ENCODE measurements at places on chromosomes 7 and 10.
A peak's percentile ranks its signal among the peaks of the same experiment; 100 is the strongest.

DNA sequence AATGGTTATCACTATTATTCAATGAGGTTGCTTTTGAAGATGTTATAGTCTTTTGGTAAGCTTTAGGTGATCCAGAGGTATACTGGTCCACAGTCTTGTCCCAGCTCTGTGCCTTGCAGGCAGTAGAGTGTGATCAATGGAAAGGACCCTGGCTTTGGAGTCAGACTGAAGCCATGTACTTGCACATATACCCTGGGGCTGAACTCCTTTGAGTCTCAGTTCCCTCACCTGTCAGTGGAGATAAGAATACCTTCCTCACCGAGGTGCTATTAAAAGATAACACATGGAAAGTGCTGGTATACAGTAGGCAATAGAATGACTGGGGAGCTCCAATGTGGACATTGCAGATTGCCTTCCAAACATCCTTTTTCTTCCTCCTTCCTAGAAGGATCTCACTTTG, 16.0 kb upstream of the PDLIM1 start:
- no peak for DNase-seq

DNA sequence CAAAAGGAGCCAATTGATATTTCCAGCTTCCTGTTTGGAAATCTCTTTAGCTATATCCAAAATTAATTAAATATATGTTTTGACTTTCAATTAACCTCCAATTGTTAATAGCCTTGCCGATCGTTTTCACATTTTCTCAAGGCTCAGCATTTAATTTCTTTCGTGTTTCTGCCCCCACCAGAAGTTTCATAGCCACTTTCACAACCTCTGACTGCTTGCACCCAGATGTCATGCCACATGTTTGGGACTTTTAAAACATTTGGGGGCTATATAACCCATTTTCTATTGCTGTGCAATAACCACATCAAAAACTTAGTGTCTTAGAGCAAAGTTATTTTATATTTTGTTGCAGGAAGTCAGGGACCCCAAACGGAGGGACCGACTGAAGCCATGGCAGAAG, 510.6 kb upstream of the CNTNAP2 start:
- DNase-seq: no peak

DNA sequence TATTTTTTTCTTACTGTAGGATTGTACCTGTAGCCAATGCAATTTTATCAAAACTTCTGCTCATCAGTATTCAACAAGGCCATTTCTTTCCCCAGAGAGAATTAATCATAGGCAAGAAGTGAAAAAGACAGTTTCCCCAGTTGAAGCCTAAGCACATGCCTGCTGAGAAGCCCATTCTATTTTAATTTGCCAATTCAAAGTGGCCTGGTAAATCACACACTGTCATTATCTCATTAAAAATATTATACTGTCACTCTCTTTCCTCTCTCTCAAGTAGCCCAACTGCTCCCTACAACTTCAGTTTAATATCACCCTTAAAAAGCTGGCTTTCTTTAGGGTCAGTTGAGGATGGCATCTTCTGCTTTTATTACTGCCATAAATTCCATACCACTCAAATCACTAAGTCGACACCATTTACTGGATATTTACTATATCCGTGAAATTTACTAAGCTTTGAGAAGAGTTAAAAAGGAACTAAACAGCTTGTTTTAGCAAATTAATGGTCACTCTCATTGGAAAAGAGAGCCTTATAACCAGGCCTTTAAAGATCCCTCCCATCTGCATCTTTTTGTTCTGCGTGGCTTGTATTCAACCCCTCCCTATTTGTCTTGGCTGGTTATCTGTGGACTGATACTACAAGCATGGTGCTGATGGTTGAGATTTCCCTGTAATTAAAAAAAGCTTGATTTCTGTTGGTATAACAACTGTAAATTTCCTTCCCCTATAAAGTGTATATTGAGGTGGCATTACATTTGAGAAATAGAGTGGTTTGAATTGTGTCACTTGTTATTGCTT, 30.6 kb downstream of the COL28A1 start:
- no peak for DNase-seq

GRCh38 chr10:128062331-128062880, 63.8 kb downstream of the MKI67 start:
- no peak for DNase-seq

- DNase-seq: no peak
These were observed 340.8 kb upstream of the KLF6 start for GRCh38 chr10:4125776-4126175.

- no peak for DNase-seq
These were observed 20.5 kb downstream of the HABP2 start for GRCh38 chr10:113573368-113573767.

DNA sequence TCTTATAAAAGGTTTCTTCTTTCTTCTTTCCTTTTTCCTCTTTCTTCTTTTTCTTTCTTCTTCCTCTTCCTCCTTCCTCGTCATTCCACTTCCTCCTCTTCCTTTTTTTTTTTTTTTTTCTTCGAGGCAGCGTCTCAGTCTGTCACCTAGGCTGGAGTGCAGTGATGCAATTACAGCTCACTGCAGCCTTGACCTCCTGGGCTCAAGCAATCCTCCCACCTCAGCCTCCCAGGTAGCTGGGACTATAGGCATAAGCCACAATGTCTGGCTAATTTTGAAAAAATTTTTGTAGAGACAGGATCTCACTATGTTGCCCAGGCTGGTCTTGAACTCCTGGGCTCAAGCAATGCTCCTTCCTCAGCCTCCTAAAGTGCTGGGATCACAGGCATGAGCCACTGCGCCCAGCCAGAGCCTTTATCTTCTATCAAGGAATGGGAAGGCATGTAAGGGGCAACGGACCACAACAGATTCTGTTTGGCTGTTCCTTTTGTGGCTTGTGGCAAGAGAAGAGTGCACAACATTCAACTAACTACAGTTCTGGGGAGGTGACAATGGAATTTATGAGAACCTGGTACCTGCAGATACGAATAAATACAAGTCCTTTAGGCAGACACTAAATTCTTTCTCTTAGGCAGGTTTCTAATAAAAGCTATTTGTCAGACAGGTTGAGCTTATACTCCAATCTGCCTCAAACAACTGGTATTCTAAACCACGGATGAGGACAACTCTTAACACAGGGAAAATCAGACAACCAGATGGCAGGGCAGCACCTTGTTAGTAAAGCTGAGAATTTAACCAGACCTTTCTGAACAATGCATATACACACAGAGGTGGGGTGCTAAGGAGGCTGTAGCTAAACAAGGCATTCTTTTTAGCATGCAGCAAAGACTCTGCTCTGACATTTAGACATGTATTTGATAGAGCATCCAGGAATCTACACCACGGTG, 100.3 kb downstream of the DOCK4 start:
- no peak for DNase-seq

DNA sequence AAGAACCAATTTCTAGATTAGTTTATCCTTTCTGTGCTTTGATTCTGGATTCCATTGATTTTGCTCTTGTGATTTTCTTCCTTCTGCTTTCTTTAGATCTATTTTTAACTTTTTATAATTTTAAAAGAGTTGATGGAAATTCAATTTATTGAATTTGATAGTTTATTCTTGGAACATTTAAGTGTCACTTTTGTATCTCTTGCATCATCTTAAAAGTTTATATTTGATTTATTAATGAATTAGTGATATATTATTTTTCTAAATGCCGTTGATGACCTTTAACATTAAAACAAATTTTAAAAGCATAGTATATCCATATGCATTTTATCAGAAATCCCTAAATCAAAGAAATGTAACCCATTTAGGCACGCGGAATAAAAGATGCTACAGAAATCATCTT, 26.9 kb downstream of the DMTF1 start:
- no peak for DNase-seq

- DNase-seq: no peak
These were observed 68.8 kb upstream of the SDK1 start for GRCh38 chr7:3232228-3232627.

DNA sequence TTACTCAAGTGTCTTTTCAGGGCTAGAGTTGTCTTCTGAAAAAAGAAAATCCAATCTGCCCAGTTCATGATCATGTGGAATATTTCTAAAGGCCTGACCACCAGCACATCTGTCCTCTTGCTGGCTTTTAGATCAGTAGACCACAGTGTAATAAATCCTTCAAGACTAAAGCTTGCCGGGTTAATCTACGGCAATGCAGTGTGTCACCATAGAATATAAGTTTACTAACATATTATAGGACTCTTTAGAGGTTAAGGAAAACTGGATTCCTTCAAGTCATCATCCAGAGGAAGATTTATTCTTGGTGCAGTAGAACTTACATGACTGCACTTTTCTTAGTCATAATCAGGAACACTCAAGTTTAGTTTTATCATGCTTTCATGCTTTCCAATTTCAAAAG, 349.5 kb downstream of the SEMA3D start:
- no peak for DNase-seq

- no peak for DNase-seq
These were observed 201.0 kb downstream of the ZNF716 start for GRCh38 chr7:57651006-57651405.

GRCh38 chr10:128713471-128713870, 587.2 kb upstream of the MKI67 start:
- DNase-seq: no peak

- no peak for DNase-seq
These were observed 81.9 kb upstream of the C1GALT1 start for GRCh38 chr7:7100432-7100849.

DNA sequence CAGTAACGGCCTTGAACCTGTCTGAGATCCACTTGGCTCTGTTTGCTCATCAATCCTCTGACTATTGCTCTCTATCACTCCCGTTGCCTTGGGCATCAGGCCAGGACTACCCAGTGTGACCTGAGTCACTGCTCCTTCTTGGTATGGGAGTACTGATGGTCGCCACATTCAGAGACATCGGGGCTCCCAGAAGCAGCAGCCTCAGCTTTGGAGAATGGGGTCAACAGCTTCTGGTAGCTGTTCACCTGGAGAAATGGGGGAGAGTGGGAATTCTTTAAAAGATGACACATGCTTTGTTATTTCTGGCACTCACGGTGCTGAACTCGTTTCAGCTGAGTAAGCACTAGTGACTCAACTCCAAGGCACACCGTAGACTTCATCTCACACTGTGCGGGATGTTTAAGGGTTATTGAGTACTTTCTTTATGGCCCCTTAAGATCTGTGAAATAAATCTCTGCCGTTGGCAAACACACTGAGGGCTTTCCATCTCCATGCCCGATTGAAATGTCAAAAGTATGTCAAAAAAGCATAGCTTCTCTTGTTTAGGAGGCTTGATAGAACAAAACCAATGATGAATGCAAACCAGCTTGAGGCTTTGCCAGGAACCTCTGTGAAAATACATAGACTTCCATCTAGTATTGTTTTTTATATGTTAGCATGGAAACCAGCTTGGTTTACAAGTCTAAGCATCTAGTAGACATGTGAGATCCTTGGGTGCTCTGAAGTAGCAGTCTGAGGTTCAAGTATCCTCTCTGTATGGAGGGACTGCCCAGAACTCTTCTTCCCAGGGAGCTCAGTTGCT, 333.1 kb downstream of the CXCL12 start:
- DNase-seq: peak; percentile 18

GRCh38 chr10:7773845-7774801, 13.7 kb downstream of the KIN start:
- DNase-seq: no peak

- no peak for DNase-seq
These were observed 893.9 kb downstream of the CCSER2 start for GRCh38 chr10:85222300-85222699.

DNA sequence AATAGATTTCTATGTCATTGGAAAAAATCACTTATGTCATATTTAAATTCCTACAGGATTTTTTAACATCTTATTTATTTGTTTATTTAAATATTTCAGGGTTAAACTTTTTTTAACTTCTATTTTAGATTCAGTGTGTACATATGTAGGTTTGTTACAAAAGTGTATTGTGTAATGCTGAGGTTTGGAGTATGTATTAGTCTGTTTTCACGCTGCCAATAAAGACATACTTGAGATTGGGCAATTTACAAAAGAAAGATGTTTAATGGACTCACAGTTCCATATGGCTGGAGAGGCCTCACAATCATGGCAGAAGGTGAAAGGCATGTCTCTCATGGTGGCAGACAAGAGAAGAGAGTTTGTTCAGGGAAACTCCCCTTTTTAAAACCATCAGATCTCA, 65.4 kb downstream of the MGAM2 start:
- DNase-seq: no peak

GRCh38 chr7:584122-584465, 64.4 kb upstream of the PDGFA start:
- DNase-seq: no peak

DNA sequence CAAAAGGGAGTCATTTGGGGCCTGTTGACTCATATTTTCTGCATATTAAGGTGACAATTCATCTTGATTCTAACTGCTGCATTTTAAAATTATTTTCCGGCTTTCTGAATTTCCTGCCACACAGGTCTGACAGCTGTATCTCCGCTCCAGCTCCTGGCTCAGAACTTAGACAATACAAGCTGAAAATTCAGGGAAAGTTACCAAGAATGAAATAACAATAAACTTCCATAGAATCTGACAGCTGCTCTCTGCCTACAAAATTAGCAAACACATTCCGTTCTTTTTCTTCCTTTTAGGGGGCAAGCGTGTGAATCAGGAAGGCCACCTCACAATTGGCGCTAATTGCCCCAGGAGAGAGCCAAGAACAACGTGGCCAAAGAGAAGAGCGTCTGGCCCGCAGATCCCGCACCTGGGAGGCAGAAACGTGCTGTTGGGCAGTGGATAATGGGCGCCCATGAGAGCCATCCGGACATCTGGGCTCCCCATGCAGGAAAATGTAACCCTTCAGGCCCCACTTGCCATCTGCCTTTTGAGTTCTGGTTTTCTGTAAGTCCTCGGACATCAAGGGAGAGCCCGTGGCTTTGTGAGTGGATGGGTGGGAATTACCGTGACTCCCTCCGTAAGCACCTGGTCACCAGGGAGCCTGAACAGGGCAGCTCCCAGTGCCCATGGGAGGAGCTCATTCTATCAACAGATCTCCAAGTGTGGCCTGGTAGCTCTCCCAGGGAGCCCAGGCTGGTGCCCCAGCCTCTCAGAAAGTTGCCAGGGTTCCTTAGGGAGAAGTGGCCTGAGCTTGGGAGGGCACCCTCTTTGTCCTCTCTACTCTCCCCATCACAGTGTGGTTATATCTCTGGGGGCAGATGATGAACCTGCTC, 5.0 kb downstream of the CLRN3 start:
- no peak for DNase-seq

DNA sequence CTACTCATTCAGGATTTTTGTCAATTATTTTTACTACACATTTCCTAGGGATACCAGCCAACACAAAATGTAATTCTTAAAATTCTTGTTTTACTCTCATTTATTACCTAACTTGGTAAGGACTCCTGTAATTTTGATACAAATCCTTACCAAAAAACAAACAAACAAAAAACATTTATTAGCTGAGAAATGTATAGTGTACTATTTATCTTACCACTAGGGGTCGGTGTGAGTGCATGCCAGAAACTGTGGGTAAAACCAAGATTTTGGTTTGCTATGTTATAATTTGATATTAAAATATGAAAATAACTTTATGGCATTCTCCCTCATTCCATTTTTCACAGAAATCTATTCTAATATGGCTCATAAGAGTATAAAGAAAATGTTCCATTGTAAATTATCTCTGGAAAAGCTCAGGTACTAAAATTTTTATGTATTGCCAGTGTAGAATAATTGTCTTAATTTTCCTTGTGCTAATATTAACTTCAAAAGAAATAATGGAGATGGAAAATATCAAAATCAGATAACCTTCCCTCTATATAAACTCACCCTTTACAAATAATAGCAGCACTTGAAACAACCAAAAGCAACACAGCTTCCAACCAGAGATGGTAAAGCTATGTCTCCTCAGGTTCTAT, 290.8 kb upstream of the PCDH15 start:
- DNase-seq: no peak
